Myometrial cell (primary cell): ENCODE measurements at places on chromosomes 16 and 17. TPM values are rescaled to one million over a fixed set of nuclear protein-coding genes. Genes with fewer than 3 reads are reported as not detected.

XYLT1 gene
- 5.1 and 5.5 TPM in 2 replicates for total RNA-seq

TMEM114 gene
- total RNA-seq, result not detected in 2 replicates

MPP2 gene
- total RNA-seq, result 0.58 and 3.9 TPM in 2 replicates

HAGHL gene
- total RNA-seq, result 13.5 and 15.2 TPM in 2 replicates

HCFC1R1 gene
- 23.1 and 24.1 TPM in 2 replicates for total RNA-seq

SDR42E2 gene
- total RNA-seq, result not detected in 2 replicates

TPPP3 gene
- total RNA-seq, result 0.29 and 3.2 TPM in 2 replicates

TAT gene
- not detected in 2 replicates for total RNA-seq

HOXB6 gene
- total RNA-seq, result 2.8 and 11.0 TPM in 2 replicates

LRRC75A gene
- total RNA-seq, result 0.29 and 1.8 TPM in 2 replicates

TBC1D3C gene
- total RNA-seq, result not detected in 2 replicates

FADS6 gene
- not detected in 2 replicates for total RNA-seq

DGKE gene
- 0.58 and 1.6 TPM in 2 replicates for total RNA-seq

PHOSPHO1 gene
- total RNA-seq, result not detected in 2 replicates

CXCL16 gene
- 1.2 and 1.7 TPM in 2 replicates for total RNA-seq

KRT9 gene
- not detected in 2 replicates for total RNA-seq

LPCAT2 gene
- total RNA-seq, result 8.1 and 12.6 TPM in 2 replicates

CMTM4 gene
- 8.4 and 8.7 TPM in 2 replicates for total RNA-seq

GRAP gene
- total RNA-seq, result under 0.01 TPM in 1 of 2 replicates, not detected in the other
